ENCODE measurements at places on chromosomes 2 and 18. TPM values are rescaled to one million over a fixed set of nuclear protein-coding genes. Genes with fewer than 3 reads are reported as not detected.

DNA sequence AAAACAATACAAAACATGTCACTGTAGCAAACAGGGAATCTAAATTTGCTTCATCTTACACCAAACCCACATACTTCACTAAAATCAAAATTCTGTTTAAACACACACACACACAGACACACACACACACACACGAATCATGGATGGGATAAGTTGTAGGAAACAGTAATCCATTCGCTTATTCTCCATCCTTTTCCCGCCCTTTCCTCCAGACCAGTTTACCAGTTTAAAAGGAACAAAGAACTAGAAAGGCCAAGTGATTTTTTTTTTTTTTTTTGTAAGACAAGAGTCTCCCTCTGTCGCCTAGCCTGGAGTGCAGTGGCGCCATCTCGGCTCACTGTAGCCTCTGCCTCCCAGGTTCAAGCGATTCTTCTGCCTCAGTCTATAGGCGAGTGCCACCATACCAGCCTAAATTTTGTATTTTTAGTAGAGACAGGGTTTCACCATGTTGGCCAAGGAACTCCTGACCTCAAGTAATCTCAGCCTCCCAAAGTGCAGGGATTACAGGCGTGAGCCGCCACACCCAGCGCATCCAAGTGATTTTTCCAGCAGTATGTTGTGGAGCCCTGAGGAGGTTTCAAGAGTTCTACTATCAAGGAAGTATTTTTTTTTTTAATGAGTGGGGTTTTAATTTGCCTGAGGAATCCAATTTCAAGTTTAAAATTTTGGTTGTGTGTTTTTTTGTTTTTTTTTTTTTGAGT, 5.7 kb downstream of the PSME4 start:
- no peak for DNase-seq

DNA sequence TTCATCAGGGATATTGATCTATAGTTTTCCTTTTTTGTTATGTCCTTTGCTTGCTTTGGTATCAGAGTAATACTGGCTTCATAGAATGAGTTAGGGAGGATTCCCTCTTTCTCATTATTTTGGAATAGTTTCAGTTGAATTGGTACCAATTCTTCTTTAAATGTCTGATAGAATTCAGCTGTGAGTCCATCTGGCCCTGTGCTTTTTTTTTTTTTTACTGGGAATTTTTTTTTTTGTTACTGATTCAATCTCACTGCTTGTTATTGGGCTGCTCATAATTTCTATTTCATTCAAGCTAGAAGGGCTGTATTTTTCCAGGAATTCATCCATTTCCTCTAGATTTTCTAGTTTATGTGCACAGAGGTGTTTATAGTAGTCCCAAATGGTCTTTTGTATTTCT, 103.9 kb downstream of the RND3 start:
- no peak for DNase-seq

DNA sequence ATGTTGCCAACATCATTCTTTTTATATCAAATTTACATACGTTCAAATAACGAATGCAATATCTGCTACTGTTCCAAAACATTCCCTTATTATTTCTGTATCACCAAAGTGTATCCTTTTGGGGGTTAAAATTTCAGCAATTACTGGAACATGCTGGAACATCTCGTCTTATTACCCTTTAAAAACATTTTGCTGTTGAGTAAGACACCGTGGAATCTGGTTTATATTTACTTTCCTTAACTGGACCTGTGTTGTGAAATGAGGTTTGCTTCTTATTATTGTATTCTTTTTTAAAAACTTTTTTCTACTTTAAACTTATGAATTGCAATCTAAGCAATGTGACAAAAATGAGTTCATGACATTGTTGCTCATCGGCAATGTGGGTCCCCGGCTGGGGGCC, 87.4 kb upstream of the PTPRM start:
- DNase-seq, result no peak

DNA sequence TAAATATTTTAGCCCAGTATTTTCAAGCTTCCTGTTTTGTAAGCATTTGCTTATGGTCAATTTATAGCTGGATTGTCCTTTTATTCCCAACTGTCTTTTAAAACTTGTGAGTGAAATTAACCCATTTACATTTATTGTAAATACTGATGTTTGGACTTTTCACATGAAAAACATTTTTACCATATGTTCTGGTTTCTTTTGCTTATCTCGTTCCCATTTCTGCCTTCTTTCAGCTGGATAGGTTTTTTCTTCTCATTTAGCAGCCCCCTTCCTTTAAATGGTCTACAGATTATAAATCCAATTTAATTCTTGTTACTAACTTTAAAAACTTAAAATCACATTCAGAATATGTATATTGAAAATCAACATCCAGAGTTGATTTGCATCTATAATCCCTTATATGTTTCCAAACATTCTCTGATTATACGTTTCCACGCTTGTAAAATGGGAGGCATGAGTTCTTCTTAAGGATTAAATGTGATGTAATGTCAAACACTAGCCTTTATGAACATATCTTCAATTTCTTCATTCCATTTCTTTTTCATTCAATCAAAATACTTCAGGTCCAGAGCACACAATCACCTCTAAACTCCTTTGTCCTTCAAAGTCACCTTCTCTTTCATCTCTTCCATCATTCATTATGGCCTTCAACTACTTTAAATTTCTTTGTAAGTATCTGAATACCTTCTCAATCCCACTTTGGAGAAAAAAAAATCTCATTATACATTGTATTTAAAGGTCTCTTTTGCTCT, 1.1 kb upstream of the KDM3A start:
- DNase-seq, result no peak

FIGLA gene
- not detected for total RNA-seq

ITGB6 gene
- 96.3 TPM for total RNA-seq

GRCh38 chr2:57373530-57373929, 673.1 kb upstream of the VRK2 start:
- DNase-seq, result no peak

- DNase-seq, result peak; percentile 71
Observed at GRCh38 chr2:42052702-42053481, 5.1 kb downstream of the PKDCC start.

ABHD1 gene
- 0.78 TPM for total RNA-seq

- DNase-seq, result no peak
Observed at GRCh38 chr18:68288408-68288807, 426.5 kb downstream of the TMX3 start.

DNA sequence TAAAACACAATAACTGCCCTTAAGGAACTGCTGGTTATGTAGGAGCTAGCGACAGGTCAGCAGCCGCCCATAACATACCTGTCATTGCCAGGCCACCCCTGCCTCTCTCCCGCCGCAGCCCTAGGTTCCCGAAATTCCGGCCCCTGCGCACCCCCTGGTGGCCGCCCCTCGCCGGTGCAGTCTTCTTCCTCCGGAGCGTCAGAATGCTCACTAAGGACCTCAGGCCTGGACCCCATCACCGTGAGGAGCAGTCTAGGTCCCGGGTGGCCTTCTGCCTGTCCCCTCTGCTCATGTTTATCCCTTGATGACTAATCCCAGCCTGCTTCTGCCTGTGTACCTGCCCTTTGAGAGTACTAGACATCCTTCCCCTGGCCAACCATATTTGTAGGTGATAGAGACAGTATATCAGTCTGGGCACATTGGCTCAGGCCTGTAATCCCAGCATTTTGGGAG, 115.7 kb upstream of the SLC1A4 start:
- DNase-seq, result peak; percentile 78

CDCA7 gene
- total RNA-seq, result 5.5 TPM

DNA sequence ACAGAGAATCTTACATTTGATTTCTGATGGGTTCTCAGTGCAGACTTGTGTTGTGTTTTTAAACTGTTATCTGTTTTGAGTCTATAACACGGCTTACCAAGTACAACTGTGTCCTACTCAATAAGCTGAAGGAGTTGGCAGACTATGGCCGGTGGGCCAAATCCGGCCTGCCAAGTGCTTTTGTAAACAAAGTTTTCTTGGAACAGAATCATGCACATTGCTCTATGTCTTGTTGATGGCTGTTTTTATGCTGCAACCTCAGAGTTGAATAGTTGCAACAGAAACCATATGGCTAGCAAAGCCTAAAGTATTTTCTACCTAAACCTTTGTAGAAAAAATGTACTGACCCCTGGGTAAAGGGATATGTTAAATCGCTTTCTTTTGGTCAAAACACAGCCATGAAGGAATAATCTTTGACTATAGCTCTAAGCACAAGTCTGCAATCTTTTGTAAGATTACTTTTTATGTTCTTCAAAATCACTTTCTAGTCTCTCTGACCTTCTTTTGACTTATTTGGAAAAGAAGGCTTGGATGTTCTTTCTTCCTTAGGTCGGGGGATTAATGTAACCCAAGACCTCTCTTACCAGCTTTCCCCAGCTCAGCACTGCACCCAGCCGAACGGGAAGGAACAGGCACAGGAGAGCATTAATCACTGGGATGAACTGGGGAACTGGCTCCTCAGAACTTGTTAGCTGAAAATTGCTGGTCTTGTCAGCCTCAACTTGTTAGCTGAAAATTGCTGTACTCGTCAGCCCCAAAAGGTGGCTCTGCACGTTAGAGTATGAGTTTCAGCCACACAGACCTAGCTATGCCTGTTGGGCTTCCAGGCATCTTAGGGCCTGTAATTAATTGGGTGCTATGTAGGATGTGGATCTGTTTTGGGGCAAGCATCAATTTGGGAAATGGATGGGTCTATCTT, 75.4 kb downstream of the CD8B2 start:
- DNase-seq, result no peak

- no peak for DNase-seq
Observed at GRCh38 chr2:51297488-51297887, 265.6 kb upstream of the NRXN1 start.

EFR3B gene
- 1.0 TPM for total RNA-seq

DNA sequence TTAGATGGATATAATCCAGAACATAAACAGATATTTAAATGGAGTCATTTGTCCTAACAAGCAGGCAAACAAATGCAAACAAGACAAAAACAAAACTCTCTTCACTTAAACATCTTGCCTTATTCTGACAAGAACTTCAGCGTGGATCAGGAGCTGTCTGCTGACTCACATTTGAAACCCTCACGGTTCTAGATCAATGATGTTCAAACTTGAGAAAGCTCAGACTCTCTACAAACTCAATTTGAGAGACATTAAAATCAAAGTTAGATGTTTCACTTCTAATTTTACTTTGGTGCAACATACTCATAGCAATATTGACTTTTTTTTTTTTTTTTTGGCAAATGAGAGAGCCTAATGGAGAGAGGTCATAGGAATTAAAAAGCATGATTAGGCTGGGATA, 362.8 kb upstream of the SLC14A2 start:
- no peak for DNase-seq

DNA sequence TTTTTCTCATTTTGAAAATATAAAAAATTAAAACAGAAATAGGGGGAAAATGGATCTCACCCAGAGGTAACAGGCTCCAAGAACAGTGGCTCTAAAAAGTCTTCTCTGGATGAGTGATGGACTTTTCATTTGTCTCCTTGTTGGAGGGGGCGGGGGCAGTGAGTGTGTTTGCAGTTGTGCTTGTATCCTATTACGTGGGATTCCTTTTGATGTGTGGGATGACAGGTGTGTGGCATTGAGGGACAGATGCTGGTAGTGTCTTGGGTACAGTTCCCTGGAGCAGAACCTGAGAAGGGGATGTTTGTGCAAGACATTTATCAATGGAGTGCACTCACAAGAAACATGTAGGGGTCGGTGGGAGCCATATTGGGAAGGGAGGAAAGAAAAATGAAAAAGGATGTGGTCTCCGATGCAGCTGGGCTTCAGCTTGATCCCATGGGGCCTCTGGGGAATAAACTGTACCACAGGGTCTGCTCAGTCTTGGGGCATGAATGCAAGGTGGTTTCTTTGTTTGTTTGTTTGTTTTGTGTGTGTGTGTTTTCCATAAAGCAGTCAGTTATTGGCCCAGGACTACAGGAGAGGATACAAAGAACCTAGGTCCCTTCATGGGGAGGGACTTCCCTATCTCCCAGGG, 120.0 kb upstream of the SLC35G4 start:
- DNase-seq, result no peak

GRCh38 chr2:68537809-68538208, 70.4 kb downstream of the APLF start:
- DNase-seq, result no peak

- DNase-seq, result no peak
Observed at GRCh38 chr2:204000446-204000845, 63.9 kb downstream of the ICOS start.

DNA sequence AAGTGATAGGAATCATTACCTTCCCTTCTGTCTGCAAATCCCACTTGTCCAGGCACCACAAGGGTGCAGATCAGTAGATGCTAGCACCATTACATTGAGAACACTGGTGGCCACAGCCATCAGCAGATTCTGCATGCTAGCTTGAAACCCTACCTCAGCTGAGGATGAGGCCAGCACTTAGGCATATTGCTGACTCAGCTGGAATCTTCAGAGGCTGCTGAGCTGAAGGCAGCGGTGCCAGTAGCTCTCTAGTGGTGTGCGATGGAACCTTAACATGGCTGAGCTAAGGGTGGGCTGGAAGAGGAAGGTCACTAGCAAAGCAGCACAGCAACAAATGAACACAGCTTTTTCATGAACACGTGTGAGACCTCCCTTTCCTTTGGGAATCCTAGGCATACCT, 19.0 kb upstream of the CPO start:
- no peak for DNase-seq

- DNase-seq, result no peak
Observed at GRCh38 chr2:158658396-158658795, 136.7 kb upstream of the DAPL1 start.

DNA sequence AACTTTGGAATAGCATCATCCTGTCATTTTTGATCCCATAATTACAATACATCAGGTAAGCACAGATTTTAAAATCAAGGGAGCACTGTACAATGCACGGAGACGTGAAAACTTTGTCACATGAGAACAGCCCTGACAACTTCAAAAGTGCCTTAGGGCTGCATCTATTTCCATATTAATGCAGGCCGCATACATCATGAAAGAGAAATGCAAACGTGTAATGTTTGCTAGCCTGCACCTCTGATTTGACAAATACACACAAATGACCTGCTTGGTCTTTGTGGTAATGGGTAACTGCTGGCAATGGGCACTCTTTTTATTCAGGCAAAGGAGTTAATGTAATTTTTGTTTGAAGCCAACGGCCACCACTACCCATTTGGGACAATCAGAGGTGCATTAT, 202.0 kb upstream of the EPHA4 start:
- no peak for DNase-seq

All from ureter (tissue), 1 donor.